ENCODE measurements at places on chromosomes 4 and X. TPM values are rescaled to one million over a fixed set of nuclear protein-coding genes. Genes with fewer than 3 reads are reported as not detected.
A peak's percentile ranks its signal among the peaks of the same experiment; 100 is the strongest.

The TEX13D gene
- total RNA-seq, result 0.07 TPM

The LEF1 gene
- total RNA-seq, result 2.6 TPM

The CT45A10 gene
- not detected for total RNA-seq

The DGKQ gene
- 9.3 TPM for total RNA-seq

The MAGIX gene
- total RNA-seq, result 0.46 TPM

The TGIF2LX gene
- total RNA-seq, result not detected

The CT45A1 gene
- not detected for total RNA-seq

The ZFP42 gene
- total RNA-seq, result 188 TPM

- no peaks in the 10 kb centered on the region for H3K27me3 ChIP-seq
- H3K36me3 ChIP-seq, result no peaks in the 10 kb centered on the region
- H3K27ac ChIP-seq, result no peak overlapping the region
- no peak for DNase-seq
- H3K4me1 ChIP-seq, result no peaks in the 10 kb centered on the region
These were observed 851.4 kb downstream of the TRAM1L1 start for GRCh38 chr4:116233971-116234370.

- no peaks in the 10 kb centered on the region for H3K27me3 ChIP-seq
- no peak overlapping the region for H3K27ac ChIP-seq
- H3K4me1 ChIP-seq, result no peaks in the 10 kb centered on the region
- no peak for DNase-seq
These were observed 56.1 kb upstream of the TMEM131L start for GRCh38 chr4:153409924-153410501.

DNA sequence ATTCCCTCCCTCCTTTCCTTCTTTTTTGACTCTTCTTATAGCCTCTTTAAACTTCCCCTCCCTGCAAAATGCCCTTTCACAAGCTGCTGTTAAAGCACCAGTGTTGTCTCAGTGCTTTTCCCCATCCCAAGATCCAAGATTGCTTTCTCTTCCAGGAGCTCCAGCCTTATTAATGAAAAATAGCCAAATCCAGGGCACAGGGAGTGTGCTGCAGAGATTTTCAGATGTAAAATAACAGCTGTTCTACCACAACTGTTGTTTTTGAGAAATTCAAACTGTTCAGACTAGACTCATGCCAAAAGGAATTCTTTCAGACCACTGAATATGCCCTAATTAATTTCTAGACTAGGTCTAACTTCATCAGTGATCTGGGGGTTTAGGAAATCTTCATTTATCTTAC, 47.0 kb upstream of the GPC3 start:
- no peaks in the 10 kb centered on the region for H3K36me3 ChIP-seq
- H3K4me1 ChIP-seq, result no peaks in the 10 kb centered on the region
- no peak for DNase-seq
- no peak overlapping the region for H3K4me3 ChIP-seq

- H3K4me1 ChIP-seq, result no peaks in the 10 kb centered on the region
- H3K36me3 ChIP-seq, result no peaks in the 10 kb centered on the region
- H3K27ac ChIP-seq, result no peak overlapping the region
- no peaks in the 10 kb centered on the region for H3K27me3 ChIP-seq
- no peak overlapping the region for H3K4me3 ChIP-seq
- no peak for DNase-seq
These were observed 13.3 kb downstream of the OPHN1 start for GRCh38 chrX:68419975-68420374.

DNA sequence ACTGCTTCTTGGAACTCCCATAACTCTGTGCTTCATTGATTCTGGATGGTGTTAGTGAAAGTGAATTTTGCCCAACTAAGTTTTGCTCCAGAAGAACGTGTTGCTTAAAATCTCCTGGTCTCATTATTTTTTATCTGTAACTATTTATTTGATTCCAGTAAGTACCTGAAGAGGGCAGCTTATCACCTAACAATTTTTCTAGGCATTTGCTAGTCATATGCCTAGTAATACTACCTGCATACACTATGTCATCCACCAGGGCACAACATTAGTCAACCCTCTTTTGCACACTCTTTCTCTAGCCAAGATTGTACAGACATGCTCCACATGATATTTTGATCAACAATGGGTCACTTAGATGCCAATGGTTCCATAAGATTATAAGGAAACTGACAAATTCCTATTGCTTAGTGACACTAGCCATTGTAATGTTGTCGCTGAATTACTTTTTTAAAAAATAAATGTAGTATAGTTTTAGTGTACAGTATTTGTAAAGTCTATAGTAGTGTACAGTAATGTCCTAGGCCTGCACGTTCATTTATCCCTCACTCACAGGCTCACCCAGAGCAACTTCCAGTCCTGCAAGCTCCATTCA, 499.9 kb upstream of the AADAT start:
- no peaks in the 10 kb centered on the region for H3K4me1 ChIP-seq
- DNase-seq, result no peak
- no peak overlapping the region for H3K4me3 ChIP-seq
- no peaks in the 10 kb centered on the region for H3K36me3 ChIP-seq

DNA sequence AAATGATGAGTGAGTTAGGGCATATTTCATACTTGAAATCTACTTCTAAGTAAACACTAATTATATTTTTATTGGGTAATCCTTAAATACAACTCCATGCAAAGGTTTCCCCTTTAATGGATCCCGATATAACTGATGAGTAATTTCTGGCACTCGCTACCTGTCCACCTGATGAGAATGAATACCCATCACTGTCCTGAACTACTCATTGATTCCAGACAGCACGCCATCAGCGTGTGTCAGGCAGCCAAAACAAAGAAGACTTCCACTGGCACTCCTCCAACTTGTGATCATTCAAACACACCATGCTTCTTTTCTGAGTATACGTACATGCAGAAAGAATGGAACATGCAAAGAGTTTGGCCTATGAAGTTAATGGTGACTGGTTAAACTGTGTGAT, 69.4 kb downstream of the HCCS start:
- H3K4me3 ChIP-seq, result no peak overlapping the region
- no peaks in the 10 kb centered on the region for H3K36me3 ChIP-seq
- DNase-seq, result no peak
- H3K4me1 ChIP-seq, result no peaks in the 10 kb centered on the region
- no peaks in the 10 kb centered on the region for H3K27me3 ChIP-seq

DNA sequence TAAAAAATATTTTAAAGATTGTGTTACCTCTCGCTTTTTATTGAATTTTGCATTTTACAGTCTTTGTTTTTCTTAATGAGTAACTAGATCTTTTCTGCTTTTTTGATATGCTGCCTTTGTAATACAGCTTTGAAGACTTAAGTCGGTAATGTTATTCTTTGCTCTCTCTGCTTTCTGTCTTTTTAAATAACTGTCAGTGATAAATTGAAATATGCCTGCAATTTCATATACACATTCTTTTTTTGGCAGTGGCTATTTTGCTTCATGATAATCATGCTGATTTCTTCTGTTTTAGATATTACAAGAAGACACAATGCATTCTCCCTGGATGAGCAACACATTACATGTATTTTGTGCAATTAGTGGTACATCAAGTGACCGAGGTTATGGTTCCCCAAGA, 42.0 kb upstream of the IL13RA1 start:
- no peak overlapping the region for H3K4me3 ChIP-seq
- no peaks in the 10 kb centered on the region for H3K4me1 ChIP-seq
- H3K27me3 ChIP-seq, result no peaks in the 10 kb centered on the region
- no peaks in the 10 kb centered on the region for H3K36me3 ChIP-seq

- no peak for DNase-seq
- no peaks in the 10 kb centered on the region for H3K4me1 ChIP-seq
- no peak overlapping the region for H3K4me3 ChIP-seq
- H3K27me3 ChIP-seq, result no peaks in the 10 kb centered on the region
These were observed 436.0 kb upstream of the INTU start for GRCh38 chr4:127196655-127197352.

- H3K4me1 ChIP-seq, result no peaks in the 10 kb centered on the region
- no peak overlapping the region for H3K4me3 ChIP-seq
- DNase-seq, result no peak
These were observed 69.5 kb downstream of the IL15 start for GRCh38 chr4:141705747-141706377.

DNA sequence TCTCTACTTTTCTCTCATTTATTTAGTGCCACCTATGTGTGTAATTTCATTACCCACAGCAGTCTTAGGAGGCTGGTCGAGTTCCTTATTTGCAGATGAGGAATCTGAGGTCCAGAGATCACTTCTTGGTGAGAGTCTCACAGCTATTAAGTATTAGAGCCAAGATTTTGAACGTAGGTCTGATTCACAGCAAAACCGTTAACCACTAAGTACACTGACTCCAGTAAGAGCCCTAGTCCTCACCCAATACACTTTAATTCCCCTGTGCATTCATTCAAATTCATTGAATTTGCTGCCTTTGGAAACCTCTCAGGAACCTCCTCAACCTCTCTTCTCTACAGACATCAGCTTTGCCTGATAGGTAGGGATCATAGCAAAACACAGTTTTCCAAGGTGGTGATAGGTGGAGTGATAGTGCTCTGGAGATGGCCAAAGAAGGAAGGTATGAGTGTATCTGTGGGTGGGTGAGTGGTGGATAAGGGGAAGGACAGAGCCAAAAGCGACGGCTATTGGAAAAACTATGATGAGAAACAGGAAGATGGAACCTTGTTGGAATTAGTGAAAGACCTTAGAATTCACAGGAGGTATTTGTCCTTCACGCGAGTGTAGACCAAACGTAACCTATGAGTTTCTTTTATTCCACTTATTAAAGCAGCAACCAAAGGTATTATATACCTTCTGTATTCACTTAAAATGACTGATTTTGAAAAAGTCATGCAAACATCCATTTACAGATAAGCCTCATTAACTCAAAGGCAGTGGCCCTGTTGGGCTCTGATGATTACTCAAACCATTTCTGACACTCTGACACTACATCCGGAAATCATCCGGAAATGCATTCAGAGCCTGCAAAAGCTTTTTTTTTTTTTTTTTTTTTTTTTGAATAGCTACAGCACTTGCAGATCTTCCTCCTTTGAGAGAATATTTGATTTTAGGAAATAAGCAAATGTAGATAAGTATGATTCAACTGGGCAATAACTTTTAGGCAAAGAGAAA, 6.3 kb downstream of the FMR1 start:
- no peak overlapping the region for H3K4me3 ChIP-seq
- H3K27me3 ChIP-seq, result no peaks in the 10 kb centered on the region
- H3K4me1 ChIP-seq, result peaks cover 6% of the 10 kb centered on the region

GRCh38 chrX:42432552-42432951, 345.4 kb downstream of the PPP1R2C start:
- H3K4me3 ChIP-seq, result no peak overlapping the region
- no peak overlapping the region for H3K27ac ChIP-seq
- H3K36me3 ChIP-seq, result no peaks in the 10 kb centered on the region

GRCh38 chr4:166274136-166274761, 401.2 kb downstream of the TLL1 start:
- H3K27me3 ChIP-seq, result no peaks in the 10 kb centered on the region
- H3K36me3 ChIP-seq, result no peaks in the 10 kb centered on the region
- H3K4me3 ChIP-seq, result no peak overlapping the region

DNA sequence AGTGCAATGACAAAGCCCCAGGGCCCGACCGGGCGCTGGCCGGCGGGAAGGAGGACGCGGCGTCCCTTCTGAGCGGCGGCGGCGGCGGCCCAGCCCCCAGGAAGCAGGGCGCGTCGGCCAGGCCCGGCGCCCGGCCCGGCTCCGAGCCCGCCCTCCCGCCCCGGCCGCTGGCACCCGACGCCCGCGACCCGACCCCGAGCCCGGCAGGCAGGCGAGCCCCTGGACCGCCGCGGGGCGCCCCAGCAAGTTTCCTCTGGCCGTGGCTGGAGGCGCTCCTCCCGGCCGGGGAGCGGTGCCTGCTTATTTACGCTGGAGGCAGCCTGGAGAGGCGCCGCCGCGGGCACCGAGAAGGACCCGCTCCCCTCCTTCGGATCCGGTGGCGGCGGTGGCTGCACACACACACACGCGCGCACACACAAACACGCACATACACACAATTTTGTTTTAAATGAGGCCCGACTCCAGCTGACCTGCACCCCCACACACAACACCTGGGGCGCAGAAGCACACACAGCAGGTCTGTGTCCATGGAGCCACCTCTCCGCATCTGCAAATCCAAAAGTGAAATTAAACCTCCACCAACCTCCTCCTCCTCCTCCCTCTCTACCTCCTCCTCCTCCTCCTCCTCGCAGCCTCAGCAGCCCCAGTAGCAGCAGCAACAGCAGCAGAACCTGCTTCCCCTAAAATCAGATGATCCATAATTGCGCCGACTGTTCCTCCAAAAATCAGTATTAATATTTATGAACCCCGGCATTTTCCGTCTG, 669 bp downstream of the IRF2 start:
- H3K4me3 ChIP-seq, result peak overlapping the region; percentile 93
- DNase-seq, result peak; percentile 67
- no peaks in the 10 kb centered on the region for H3K27me3 ChIP-seq
- peaks cover 3% of the 10 kb centered on the region for H3K4me1 ChIP-seq
- peak overlapping the region; percentile 64 for H3K27ac ChIP-seq
- no peaks in the 10 kb centered on the region for H3K36me3 ChIP-seq

GRCh38 chr4:52685316-52685715, 26.2 kb upstream of the USP46 start:
- no peak overlapping the region for H3K4me3 ChIP-seq
- peaks cover 2% of the 10 kb centered on the region for H3K4me1 ChIP-seq
- no peak for DNase-seq
- H3K27ac ChIP-seq, result no peak overlapping the region
- H3K27me3 ChIP-seq, result no peaks in the 10 kb centered on the region
